CD4-positive, alpha-beta T cell treated with Interleukin-17A for 4 hours (primary cell): ENCODE measurements at places on chromosomes 3 and 15.

GRCh38 chr3:128801779-128802380 is 75.9 kb downstream of the RAB7A start:
- DNase-seq, result no peak

GRCh38 chr3:44510000-44510368 is 32.5 kb upstream of the ZNF445 start:
- DNase-seq, result peak; percentile 16

- no peak for DNase-seq
These were observed 117.3 kb upstream of the NEO1 start for GRCh38 chr15:72934921-72935320.

DNA sequence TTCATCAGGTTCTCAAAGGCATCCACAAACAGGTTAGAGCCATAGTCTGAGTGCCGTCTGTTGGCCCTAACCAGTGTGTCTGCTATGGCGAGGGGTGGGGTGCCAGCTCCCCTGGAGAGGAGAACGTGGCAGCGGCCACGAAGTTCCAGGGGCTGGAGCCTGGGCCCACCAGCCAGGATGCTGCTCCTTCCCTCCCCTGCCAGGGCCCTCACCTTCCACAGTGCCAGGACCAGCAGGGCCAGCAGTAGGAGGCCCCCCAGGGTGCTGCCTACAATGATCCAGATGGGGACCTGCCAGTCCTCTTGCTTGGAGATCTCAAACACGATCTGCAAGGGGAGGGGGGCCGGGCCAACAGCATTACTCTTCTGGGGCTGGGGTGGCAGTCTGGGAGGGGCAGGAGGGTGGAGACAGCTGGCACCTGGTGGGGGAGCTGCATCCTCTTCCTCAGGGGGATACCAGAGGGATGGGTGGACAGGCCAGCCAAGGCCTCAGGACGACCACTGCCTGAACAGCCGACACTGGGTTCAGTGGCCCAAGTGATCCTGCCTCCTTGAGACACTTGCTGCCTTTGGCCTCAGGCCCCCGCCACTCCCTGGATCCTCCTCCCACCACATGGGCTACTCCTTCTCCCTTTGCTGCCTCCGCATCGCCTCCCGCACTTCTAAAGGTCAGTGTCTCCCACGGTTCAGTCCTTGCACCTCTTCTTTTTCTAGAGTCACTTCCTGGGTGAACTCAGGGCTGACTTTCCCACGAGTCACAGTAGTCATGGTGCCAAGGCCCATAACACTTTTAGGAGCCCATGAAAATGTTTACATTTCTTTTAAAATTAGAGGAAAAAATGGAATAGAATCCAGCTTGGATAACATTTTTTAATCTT is 26.3 kb downstream of the FEM1B start:
- DNase-seq, result no peak

- DNase-seq, result no peak
These were observed 194.4 kb downstream of the MEIS2 start for GRCh38 chr15:36905908-36906307.

GRCh38 chr3:72887343-72887704 is 522 bp upstream of the GXYLT2 start:
- DNase-seq, result no peak

DNA sequence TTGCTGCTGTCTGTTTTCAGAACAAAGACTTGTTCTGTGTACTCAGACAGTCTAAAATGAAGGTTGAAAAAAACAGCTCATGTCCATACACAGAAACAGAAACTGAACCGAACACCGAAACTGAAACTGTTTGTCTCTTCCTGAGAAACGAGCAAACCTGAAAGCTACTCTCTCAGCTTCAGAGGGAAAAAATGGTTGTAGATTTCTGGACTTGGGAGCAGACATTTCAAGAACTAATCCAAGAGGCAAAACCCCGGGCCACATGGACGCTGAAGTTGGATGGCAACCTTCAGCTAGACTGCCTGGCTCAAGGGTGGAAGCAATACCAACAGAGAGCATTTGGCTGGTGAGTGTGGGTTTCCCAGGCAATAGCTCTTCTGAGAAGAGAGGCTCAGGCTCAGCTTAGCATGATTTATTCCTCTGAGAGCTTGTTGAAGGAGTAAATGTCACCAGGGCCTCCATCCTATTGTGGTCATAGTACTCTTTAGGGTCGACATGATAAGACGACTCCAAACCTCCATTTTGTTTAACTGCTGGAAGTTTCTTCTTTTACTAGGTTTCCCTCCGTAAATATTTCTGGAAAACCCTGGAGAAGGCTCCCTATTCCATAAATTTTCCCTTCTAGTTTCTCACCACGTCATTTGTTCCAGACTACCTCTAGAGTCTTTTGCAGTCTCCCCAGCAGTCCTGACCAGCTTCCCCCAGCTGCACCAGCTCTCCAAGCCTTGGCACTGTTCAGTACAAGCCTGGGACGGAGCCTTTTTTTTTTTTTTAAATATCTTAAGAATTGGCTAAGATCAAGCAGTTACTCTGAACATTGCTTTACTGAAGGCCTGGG is at the start of gene RTP4:
RTP4 (plus strand) TSS at position 135 of the 838 bp plus-strand sequence; CDS start at position 192, 57 bp downstream.
- DNase-seq, result peak; percentile 16

GRCh38 chr15:96070636-96071035 is 259.9 kb upstream of the NR2F2 start:
- DNase-seq, result no peak

- DNase-seq, result no peak
These were observed 211.7 kb downstream of the ZIC1 start for GRCh38 chr3:147620906-147621305.

DNA sequence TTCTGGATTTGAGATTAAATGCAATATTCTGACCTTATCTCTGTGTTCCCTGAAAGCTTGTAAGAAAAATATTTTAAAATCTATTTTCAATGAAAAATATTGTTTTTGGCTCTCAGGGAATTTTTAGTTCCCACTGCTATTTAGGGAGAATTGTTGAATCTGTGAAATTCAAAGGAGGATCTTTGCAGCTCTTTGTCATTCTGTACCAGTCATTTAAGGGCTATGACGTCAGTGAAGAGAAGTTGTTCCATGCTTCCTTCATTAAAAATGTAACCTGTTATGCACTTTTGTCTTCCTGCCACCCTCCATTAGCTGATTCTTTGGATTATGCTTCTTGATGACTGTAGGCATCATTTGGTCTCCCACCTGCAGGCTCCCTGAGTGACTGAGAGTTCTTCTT is 427.8 kb upstream of the C2CD4B start:
- DNase-seq, result no peak

- DNase-seq, result no peak
These were observed 7.6 kb downstream of the TF start for GRCh38 chr3:133753779-133754164.

DNA sequence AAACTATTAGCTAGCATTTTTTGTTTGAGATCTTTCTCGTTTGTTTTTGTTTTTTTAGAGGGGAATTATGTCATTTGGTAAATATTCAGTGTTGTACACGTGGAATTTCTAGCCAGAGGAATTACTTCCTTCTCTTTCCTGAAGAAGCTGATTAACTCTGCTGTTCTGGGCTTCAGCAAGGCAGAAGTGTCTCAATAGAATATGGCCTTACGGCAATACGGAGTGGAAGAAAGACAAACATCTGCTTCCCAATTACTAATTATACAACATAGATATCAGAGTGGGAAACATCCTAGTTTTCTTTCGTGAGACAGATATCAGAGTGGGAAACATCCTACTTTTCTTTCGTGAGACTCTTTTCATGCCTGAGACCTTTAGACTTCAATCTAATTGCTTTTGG is 11.9 kb downstream of the P3H2 start:
- no peak for DNase-seq

GRCh38 chr15:89972085-89972484 is 29.0 kb upstream of the ZNF710 start:
- DNase-seq, result no peak

DNA sequence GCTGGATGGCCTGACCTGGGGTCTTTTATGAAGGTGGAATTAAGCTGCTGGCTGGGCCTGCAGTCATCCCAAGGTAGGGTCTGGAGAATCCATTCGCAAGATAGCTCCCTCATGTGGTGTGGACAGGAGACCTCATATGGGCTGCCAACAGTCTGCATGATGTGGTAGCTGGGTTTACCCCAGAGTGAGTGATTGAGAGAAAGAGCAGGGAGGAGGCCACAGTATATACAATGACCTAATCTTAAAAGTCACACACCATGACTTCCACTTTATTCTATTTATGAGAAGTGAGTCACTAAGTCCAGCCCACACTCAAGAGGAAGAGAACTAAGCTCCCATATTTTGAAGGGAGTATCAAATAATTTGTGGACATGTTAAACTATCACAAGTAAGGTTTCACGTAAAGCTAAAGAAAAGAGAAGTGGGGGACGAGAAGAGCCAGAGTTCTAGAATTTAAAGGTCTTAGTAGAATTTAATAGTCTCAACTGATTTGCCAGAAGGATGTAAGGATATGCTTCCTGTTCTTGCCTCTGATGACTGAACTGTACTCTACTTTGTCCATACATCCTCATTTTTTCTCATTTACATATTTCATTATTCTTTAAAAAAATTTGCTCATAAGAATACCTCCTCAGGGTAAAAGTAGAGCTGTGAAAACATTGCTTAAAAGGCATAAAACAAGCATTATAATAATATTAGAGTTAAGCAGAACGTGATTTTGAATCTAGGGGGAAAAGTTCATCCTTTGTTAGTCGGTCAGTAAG is 184.4 kb downstream of the PEX5L start:
- no peak for DNase-seq

DNA sequence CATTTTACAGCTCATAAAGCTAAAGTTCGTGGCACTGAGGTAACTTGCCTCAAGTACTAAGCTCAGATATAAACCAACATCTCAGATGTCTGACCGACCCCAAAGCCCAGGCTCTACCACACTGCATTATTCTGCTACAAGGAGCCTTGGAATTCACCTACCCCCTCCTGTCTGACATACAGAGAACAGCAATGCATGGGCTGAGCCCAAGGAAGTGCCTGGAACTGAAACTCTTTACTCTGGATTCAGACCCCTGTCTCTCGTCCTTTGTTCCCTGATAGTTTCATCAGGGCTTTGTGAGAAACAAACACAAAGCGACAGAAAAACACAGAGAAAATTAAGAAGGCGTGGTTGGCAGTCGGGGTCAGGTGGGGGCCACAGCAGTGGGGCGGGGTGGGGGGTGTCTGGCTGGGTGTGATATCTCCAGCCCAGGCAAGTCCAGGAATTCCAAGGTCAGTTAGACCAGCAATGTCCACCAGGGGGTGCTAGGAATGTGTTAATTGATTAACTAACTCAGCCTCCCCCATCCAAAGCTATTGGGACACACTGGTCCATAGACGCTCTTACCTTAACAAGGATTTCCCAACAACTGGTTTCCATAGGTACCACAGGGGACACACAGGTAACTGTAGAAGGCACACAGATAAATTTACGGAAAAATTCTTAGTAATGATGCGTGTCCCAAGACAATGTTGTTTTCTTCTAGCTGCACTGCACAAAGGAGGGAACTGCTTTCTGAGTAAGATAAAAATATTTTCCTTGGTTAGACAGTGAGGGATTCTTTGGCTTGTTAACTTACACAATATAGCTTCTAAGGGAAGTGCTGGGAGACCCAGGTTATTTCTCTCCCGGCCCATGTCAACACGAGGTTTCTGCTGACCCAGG is 18.8 kb upstream of the SSUH2 start:
- peak; percentile 20 for DNase-seq

DNA sequence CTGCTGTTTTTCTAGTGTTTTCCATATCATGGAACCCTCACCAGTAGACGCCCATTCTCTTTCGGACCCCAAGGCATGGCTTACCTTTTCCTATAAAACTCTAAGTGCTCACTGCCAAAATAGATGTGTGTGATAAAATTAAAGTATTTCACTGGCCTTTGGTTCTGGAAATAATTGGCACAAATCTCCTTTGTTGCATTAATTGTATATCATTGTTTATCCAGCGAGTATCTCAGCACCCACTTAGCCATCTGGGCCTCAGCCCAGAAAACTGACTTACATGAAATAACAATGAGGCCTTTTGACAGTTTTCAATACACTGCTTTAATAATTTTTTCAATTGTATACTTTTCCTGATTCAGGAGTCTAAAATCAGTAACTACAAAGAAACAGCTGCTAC is 105.1 kb downstream of the MECOM start:
- no peak for DNase-seq

- DNase-seq, result no peak
These were observed 20.5 kb downstream of the MKRN2 start for GRCh38 chr3:12577379-12577778.

DNA sequence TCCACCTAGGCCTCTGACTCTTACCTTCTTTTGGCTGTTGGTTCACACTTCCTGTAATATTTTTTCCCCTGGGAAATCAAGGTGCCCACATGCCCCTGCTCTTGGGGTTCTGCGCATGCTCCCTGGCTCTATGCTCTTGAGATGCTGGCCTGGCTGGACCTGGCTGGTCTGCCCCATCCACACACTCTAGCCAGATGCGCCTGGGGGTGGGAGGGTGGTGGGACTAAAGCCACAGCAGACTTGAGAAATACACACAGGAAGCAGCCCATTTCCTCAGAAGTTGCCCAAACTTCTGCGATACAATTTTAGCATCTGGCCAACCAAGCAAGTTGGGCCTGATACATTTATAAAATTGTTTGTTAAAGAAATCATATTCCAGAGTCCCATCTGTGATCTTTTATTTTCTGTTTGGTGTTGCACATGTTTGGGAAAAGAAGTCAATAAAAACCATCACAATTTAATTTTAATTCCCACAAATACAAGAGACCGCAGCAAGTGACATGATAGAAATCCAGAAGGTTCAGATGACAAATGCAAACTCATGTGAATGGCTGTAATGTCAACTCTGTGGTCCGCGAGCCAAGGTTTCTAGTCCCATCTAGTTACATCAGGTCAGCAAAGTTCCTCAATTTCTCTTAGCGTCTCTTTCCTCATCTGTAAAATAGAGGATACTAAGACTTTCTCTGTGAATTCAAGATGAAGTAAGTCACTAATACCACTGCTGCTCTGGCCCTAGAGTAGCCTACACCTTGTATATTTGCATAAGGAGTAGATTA is 55.9 kb upstream of the MEF2A start:
- no peak for DNase-seq

GRCh38 chr3:32238453-32239306 is at the start of gene CMTM8:
TSS of gene CMTM8 (plus strand) at chr3:32238680. CDS start at chr3:32238973, 293 bp downstream.
- DNase-seq, result peak; percentile 88

DNA sequence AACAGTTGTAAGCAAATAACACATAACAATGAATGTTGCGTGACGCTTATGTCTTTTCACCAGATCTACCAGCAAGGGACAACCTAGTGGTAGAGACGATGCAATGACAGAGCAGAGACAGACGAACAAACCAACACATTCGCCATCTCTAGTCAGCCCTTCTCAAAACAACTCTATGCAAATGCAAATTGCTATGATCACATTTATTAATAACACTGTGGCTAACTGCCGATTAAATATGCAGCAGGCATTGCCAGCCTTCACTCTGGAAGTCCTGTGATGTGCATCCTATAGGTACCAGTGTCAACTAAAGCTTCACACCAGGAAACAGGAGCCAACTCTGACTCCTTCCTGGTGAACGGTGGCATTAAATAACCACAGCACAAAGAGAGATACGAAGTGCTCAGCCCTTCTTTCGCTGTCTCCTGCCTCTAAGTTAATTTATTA is 94.2 kb downstream of the FOXP1 start:
- DNase-seq, result peak; percentile 43

- DNase-seq, result no peak
These were observed 309.5 kb upstream of the SLITRK3 start for GRCh38 chr3:165505657-165506056.
